ENCODE measurements at places on chromosomes 6 and 20.

DNA sequence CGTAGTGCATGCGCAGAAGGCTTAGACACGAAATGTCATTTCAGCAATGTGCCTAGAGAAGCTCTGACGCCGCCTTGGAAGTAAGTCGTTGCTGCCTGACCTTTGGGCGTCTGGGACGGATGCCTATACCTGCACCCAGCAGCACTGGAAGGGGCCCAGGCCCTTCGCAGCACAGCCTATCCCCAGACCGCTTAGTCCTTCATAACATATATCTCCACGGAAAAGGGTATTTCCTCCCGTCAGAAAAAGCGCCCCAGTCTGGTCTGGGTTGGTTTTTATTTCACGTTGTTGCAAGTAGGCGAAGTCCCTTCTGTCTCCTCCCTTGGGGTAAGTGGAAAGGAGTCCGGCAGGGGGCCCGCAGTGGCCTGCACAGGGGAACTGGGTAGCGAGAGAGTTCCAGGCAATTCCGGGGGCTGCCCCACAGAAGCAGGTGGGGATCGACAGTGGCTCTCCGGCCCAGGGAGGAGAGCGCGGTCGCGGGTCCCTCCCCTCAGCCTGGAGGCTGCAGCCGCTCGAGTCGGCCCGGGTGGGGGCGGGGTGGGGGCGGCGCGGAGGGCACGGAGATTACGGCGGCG is 559 bp upstream of the EYA4 start:
- DNase-seq: no peak

- no peak for DNase-seq
Measured at GRCh38 chr6:11356404-11357155, 124.1 kb upstream of the NEDD9 start.

- no peak for DNase-seq
Measured at GRCh38 chr20:32964575-32964974, 39.7 kb downstream of the SUN5 start.

DNA sequence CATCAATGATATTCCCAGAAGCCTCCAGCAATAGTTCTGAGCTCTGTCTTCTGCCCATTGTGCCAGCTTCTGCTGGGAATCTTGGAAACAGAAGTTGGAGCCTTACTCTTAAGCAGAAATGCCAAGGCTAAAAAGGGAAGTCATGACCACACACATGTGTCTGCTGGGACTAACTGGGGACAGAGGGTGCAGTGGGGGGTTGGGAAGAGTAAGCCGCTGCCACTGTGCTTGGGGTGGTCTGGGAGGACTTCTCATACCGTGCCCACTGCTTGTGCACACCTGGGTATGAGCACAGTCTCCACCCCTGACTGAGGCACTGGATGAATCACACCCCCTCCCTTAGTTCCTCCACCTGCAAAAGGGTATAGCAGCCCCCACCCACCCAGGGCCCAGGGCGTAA is 90.7 kb downstream of the CDC5L start:
- DNase-seq: no peak

DNA sequence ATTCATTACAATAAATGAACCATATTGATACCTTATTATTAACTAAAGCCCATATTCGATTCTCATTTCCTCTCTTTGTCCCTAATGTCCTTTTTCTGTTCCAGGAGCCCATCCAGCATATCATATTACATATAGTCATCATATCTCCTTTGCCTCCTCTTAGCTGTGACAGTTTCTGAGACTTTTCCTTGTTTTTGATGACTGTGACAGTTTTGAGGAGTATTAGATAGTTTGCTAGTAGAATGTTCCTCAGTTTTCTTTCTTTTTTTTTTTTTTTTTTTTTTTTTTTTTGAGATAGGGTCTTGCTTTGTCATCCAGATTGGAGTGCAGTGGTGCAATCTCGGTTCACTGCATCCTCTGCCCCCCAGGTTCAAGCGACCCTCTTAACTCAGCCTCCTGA is 61.6 kb downstream of the TIAM2 start:
- DNase-seq: no peak

- no peak for DNase-seq
Measured at GRCh38 chr6:89729818-89730217, 89.8 kb downstream of the MDN1 start.

DNA sequence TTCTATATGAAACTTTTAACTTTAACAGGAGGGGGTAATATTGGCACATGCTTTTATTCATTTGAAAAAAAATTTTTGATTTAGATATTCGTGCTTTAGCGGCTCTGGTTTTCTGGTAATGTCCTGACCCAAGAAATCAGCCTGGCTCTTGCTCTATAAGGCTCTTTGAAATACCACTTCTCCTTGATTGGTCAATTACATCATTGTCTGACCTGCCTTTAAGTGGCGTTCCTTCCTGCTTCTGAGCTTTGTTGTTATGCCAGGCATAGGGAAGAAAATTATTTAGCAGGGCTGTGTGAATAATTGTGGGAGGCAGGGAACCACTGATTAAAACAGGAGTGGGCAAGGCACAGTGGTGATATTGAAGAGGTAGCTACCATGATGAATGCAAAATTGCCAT is 3.9 kb downstream of the RNF144B start:
- DNase-seq: no peak

DNA sequence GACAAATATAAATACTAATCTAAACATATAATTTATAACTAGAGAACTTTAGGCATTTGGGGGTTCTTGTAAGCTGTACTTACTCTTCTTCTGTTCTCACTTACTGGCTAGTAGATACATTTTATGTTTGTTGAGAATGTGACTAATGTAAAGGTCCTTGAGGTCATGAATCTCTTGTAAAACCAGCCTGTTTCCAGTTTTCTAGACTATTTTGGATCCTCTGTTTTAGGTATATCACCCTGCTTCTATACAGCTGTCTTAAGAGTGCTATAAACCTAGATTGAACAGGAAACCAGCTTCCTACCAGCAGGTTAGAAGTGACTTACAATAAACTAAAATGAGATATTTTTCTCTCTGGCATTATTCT is 134.2 kb downstream of the PLCB4 start:
- no peak for DNase-seq

DNA sequence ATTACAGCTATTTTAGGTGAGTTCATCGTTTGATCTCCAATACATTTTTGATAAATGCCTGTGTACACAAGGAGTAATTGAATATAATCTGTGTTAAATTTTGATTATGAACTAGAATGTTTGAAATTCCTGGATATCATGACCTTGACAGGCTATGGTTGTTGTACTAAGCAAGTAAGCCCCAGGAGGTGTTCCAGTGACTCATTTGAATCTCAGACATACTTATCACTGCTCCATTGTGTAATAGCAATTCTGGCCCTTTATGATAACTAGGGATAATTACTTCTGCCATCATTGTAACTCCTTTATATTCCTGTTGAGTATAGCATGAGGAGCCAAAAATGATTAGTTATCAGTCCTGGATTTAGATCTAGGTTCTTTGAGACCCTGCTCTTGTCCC is 1424.6 kb upstream of the ADGRB3 start:
- DNase-seq: no peak

DNA sequence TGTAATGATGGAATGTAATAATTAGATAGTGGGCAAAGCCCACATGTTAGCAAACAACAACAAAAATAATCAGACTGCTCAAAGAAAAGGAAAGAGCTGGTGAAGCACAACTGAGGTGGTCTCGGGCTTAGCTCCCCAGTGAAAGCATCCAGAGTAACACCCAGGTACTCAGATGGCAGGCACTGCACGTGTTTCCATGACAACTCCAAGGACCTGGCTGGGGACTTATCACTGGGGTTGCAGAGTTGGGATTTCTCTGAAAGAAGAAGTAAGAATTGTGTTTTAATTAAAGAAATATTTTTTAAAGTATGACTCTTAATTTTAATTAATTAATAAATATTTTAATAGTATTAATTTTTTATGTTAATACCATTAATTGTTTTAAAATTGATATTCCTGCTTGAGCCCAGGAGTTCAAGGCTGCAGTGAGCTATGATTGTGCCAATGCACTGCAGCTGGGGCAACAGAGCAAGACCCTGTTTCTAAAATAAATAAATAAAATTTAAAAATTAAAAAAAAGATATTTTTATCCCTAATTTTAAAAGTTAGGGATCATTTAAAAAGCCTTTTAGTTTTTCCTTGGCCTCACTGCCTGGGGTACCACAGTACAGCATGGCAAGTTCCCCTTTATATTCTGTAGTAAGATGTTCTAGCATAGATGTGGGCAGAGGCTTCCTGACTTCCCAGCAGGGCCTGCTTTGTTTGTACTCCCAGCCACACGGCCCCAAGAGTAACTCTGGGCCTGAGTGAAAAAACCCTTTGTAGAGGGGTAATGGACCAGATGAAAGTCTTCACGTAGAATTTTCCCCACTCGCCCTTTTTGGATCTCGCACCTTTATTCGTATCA is 42.2 kb upstream of the UST start:
- no peak for DNase-seq

DNA sequence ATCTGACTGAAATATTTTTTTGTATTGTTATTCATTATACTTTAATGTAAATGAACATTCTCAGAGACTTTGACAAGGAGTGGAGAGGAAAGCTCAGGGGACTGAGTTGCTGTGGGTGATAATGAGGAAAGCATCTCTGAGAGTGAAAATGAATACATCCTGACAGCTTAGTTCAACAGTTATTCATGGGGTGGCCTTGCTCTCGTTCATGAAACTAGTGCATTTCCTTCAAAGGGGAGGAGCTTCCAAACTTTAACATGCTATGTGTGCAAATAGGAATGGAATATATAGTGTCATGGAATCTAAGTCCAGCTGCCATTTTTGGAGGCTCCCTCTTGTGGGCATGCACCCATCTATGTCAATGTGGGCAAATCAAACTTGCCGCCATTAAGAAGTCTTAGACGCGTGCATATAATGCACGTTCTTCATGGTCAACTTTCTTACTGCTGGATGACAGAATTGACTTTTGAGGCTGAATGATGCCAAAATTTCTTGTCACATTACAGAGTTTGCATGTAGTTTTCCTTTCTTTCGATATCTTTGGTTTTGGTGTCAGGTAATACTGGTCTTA is 124.3 kb upstream of the TMEM170B start:
- DNase-seq: no peak

DNA sequence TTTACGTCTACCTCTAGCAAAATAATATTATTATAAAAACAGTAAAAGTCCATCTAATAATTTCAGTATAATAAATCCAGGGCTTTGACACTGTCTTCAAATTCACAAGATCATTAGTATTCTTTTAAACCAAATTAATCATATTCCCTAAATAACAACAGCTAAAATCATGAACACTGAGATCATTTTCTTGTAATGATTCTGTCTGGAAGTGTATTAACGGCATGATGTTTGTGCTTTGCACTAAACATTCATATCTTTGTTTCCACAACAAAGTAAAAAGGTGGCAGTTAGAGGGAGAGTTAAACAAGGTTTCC is 18.8 kb downstream of the HIVEP2 start:
- no peak for DNase-seq

DNA sequence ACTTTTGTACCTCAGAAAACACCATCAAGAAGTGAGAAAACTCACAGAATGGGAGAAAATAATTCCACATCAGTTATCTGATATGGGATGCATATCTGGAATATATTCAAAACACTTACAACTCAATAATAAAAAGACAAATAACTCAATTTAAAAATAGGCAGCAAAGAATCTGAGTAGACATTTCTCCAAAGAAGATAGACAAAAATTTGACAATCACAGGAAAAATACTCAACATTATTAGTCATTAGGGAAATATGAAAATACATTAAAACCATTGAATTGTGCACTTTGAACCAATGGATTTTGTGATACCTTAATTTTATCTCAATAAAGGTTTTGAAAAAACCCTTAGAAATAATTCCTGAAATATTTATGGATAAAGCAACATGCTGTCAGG is 36.9 kb upstream of the STMND1 start:
- DNase-seq: no peak

- no peak for DNase-seq
Measured at GRCh38 chr6:71349395-71349794, 60.8 kb downstream of the OGFRL1 start.

GRCh38 chr20:51275181-51275580 is 252.3 kb upstream of the KCNG1 start:
- DNase-seq: no peak

- DNase-seq: no peak
Measured at GRCh38 chr6:105867277-105867676, 218.9 kb upstream of the PRDM1 start.

GRCh38 chr6:142420802-142421201 is 119.0 kb downstream of the ADGRG6 start:
- no peak for DNase-seq

- no peak for DNase-seq
Measured at GRCh38 chr6:52590152-52590891, 13.5 kb upstream of the TRAM2 start.

GRCh38 chr20:39706184-39706663 is 744.1 kb downstream of the DHX35 start:
- DNase-seq: no peak

GRCh38 chr6:38708496-38708895 is 5.6 kb upstream of the GLO1 start:
- no peak for DNase-seq

GRCh38 chr6:158772851-158773371 is 46.3 kb downstream of the EZR start:
- no peak for DNase-seq

GRCh38 chr20:9424551-9424950 is 89.8 kb upstream of the LAMP5 start:
- DNase-seq: no peak

GRCh38 chr20:61217848-61218247 is 34.2 kb upstream of the CDH4 start:
- DNase-seq: no peak

Measured in NT2/D1 (cell line).